ENCODE measurements at places on chromosomes 2 and 18. TPM values are rescaled to one million over a fixed set of nuclear protein-coding genes. Genes with fewer than 3 reads are reported as not detected.

The NCKAP5 gene
- total RNA-seq, result not detected

- no peaks in the 10 kb centered on the region for H3K27me3 ChIP-seq
- peak overlapping the region; percentile 30 for H3K27ac ChIP-seq
- no peak overlapping the region for H3K4me3 ChIP-seq
- H3K4me1 ChIP-seq, result peaks cover 58% of the 10 kb centered on the region
Measured at GRCh38 chr2:85998071-85998991, 107.4 kb downstream of the POLR1A start.

DNA sequence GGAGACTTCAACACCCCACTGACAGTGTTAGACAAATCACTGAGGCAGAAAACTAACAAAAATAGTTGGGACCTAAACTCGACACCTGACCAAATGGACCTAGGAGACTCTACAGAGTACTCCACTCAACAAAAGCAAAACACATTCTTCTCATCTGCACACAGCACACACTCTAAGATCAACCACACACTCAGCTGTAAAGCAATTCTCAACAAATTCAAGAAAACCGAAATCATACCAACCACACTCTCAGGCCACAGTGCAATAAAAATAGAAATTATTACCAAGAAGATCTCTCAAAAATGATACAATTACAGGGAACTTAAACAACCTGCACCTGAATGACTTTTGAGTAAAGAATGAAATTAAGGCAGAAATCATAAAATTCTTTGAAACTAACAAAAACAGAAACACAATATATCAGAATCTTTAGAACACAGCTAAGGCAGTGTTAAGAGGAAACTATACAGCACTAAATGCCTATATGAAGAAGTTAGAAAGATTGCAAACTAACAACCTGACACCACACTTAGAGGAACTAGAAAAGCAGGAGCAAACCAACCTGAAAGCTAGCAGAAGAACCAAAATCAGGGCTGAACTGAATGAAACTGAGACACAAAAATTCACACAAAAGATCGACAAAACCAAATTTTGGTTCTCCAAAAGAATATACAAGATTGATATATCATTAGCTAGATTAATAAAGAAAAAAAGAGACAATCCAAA lies 46.3 kb downstream of the RTTN start:
- H3K36me3 ChIP-seq, result peaks cover 70% of the 10 kb centered on the region
- DNase-seq, result no peak
- H3K4me1 ChIP-seq, result peaks cover 17% of the 10 kb centered on the region
- H3K27ac ChIP-seq, result no peak overlapping the region
- H3K4me3 ChIP-seq, result no peak overlapping the region
- H3K27me3 ChIP-seq, result no peaks in the 10 kb centered on the region

The MRPS5 gene
- total RNA-seq, result 90.4 TPM

DNA sequence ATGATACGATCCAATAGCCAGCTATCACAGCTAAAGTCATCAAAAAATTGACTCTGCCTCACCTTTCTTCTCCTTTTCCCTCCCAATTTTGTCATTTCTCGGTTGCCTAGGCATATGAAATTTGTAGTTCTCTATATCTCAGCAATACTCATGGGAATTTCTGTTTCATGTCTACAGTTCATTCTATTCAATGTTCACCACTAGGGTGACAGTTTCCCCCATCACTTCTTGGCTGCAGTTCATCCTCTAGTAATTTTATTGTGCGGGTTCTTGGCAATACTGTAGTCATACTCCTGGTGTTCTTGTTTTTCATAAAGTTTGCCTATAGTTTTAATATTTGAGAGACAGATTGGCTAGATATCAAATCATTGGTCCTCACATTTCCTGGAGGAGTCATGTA lies 872.2 kb upstream of the ID2 start:
- no peaks in the 10 kb centered on the region for H3K27me3 ChIP-seq
- H3K4me3 ChIP-seq, result no peak overlapping the region
- DNase-seq, result no peak
- H3K27ac ChIP-seq, result no peak overlapping the region
- no peaks in the 10 kb centered on the region for H3K4me1 ChIP-seq

The INHBB gene
- not detected for total RNA-seq

DNA sequence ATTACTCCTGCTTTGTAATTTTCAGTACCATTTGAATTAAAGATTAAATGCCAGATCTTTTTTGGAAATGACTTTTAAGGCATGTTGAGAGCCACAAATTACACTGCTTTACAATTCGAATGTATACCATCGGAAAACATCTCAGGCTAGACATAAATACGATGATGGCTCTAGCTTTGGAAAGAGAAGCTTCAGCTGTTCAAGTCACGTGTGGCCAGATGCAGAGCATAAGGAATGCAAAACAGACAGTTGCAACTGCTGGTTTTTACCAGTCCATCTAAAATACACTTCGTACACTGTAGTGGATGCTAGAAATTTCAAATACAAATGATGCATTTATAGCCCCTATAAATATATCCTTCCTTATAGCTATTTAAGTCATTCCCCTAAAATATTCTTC lies 8.0 kb downstream of the ZNF516 start:
- no peak for DNase-seq
- no peaks in the 10 kb centered on the region for H3K36me3 ChIP-seq
- H3K4me3 ChIP-seq, result no peak overlapping the region
- no peak overlapping the region for H3K27ac ChIP-seq

Data from activated naive CD4-positive, alpha-beta T cell treated with anti-CD3 and anti-CD28 coated beads for 36 hours (primary cell).